ENCODE measurements at places on chromosomes 12 and 14. TPM values are rescaled to one million over a fixed set of nuclear protein-coding genes. Genes with fewer than 3 reads are reported as not detected.

Gene OTUB2
- 3.4 TPM for total RNA-seq

Gene LRRC10
- not detected for total RNA-seq

Gene KLRC2
- total RNA-seq = 6.8 TPM

Gene PTPRO
- 0.26 TPM for total RNA-seq

Gene DPPA3
- total RNA-seq = not detected

Gene LALBA
- total RNA-seq = not detected

Gene MORN3
- 1.2 TPM for total RNA-seq

Gene VWF
- 0.02 TPM for total RNA-seq

Gene IRAK4
- 30.4 TPM for total RNA-seq

Gene DLK1
- not detected for total RNA-seq

DNA sequence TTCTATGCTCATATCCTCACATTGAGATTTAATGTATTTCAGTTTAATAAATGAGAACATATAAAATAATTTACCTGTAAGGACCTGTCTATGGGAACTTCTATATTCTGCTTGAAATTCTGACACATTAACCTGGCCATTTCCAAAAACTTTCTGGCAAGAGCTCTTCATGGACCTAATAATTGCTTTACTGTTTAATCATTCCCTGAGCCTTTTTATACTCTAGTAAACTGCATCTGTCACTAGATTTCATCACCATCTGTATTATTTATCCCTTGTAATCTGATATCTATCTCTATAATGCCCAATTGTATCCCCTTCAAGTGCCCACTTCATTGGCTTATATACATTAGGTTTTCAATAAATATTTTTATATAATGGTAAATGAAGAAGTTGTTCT lies 327.7 kb downstream of the RAD51B start:
- no peak for DNase-seq

GRCh38 chr14:101116486-101117130 lies 213.1 kb upstream of the RTL1 start:
- DNase-seq = peak; percentile 35

GRCh38 chr14:54219261-54220070 lies 177.3 kb upstream of the CDKN3 start:
- DNase-seq = no peak

DNA sequence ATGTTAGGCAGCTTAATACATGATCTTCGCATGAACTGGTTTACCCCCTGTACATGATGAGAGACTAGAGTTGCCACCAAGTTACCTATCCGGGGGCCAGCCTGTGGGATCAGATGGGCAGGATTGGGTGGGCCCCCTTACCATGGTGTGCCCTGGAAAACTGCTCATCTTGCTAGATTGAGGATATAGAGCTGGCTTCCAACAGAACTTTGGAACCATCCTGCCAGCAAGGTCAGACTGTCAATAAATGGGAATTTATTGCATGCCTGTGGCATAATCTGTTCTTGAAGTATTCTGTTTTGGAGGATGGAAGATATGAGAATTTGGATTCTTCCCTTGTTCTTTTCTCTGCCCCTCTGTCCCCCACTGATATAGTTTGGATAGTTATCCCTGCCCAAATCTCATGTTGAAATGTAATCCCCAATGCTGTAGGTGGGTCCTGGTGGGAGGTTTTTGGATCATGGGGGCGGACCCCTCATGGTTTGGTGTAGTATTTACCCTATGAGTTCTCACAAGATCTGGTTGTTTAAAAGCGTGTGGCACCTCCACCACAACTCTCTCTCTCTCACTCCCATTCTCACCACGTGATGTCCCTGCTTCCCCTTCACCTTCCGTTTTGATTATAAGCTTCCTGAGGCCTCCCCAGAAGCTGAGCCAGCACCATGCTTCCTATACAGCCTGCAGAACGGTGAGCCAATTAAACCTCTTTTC lies 3.7 kb upstream of the TM9SF1 start:
- no peak for DNase-seq

DNA sequence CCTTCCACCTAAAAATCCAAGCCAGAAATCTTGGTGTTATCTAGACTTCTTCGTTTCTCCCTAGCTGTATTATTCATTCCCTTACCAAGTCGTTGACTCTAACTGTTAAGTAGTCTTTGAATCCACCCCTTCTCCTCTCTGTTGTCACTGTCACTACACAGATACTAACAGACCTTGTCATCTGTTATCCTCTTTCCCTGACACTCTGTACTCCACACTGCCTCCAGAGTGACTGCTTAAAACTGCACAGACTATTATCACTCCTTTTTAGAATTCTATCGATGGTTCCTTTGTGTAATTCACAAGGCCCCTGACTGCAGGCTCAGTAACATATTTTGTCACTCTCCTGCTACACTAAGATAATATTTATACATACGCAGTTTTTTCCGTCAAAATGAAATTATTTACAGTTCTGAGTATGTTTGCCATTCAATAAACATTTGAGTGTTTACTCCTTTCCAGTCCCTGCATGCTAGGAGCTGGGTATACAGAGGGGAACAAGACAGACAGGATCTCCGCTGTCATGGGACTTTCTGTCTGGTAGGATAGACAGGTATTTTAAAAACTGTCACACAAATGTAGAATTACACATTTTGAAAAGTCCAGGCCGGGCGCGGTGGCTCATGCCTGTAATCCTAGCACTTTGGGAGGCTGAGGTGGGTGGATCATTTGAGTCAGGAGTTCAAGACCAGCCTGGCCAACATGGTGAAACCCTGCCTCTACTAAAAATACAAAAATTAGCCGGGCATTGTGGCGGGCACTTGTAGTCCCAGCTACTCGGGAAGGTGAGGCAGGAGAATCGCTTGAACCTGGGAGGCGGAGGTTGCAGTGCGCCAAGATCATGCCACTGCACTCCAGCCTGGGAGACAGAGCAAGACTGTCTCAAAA lies 3.8 kb downstream of the MARS1 start:
- no peak for DNase-seq

GRCh38 chr12:89080793-89081465 lies 271.4 kb downstream of the DUSP6 start:
- no peak for DNase-seq

DNA sequence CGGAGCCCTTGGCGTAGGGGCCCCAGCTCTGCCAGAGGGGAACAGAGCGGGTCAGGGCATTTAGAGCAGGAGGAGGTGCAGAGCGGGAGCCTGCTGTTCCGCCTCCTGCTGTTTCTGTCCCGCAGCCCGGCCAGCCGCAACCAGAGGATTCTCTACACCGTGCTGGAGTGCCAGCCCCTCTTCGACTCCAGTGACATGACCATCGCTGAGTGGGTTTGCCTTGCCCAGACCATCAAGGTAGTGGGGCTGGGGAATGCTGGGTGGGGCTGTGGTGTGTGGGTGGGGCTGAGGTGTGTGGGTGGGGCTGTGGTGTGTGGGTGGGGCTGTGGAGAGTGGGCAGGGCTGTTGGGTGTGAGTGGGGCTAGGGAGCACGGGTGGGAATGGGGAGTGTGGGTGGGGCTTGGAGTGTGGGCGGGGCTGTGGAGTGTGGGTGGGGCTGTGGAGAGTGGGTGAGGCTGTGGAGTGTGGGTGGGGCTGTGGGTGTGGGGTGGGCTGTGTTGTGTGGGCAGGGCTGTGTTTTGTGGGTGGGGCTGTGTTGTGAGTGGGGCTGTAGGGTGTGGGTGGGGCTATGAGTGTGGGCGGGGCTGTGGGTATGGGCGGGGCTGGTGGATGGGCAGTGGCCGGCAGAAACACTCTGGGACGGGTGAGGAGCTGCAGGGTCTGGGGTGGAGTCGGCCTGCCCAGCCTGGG lies 8.0 kb downstream of the ASPG start:
- DNase-seq = no peak

DNA sequence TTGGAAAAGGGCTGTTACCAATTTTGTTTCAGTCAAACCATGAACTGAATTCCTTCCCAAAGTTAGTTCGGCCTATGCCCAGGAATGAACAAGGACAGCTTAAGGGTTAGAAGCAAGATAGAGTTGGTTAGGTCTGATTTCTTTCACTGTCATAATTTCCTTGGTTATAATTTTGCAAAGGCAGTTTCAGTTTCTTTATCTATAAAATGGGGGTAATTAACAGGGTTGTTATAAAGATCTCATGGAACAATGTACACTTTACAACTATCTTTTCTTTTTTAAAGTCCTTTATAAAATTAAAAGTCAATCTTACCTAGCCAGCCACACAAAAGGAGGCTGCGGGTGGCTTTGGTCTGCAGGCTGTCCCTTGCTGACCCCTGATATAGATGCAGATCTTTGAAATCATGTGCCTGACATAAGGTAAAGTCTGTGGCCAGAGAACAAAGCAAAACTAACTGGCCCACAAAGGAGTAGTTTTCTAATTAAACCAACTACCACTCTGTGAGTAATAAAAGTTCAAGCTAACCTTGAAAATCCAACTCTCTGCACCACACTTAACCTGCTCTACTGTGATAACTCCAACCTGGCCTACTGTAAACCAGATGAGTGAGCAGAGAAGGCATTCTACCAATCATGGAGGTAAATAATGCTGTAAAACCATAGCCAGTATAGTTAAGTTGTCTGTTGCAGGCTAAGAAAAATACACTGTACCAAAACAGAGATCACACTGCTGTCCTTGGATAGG lies 49.5 kb downstream of the SLC38A1 start:
- no peak for DNase-seq

GRCh38 chr14:72612041-72612440 lies 281.9 kb downstream of the DPF3 start:
- DNase-seq = no peak

- DNase-seq = peak; percentile 57
Observed at GRCh38 chr14:20690848-20691640, 2.5 kb downstream of the ANG start.

DNA sequence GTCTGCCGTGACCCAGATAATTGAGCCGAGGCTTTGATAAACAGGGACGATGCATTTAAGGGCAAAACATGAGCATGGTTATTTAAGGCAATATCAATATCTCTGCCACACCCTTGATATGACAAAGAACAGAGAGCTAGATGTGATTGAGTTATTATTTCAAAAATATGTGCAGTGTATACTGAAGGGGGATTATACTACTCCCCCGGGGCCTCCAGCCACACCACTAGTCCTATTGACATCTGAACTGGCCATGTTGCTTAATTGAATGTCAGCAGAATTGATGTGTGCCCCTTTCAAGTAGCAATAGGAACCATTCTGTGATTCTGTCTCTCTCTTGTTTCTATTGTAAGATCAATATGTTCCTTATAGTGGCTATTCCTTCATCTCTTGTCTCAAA lies 794.8 kb upstream of the SEL1L start:
- no peak for DNase-seq

DNA sequence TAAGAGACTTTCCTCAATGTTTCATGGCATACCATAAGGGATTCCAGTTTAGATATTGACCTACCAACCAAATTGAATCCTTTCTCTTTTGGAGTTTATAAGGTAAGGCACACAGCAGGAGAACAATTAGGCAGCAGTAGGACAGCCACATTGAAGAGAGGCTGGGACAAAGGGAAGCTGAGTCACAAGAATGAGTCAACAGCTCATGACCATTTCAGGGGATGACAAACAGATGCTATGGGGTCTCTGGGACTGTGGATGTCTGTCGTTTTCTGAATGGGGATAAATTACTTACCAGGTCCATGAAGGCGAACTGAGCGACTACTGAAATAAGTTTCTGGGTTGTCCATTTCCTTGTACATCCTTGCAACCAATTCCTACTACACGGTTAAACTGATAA lies 48.6 kb upstream of the E2F7 start:
- DNase-seq = no peak

DNA sequence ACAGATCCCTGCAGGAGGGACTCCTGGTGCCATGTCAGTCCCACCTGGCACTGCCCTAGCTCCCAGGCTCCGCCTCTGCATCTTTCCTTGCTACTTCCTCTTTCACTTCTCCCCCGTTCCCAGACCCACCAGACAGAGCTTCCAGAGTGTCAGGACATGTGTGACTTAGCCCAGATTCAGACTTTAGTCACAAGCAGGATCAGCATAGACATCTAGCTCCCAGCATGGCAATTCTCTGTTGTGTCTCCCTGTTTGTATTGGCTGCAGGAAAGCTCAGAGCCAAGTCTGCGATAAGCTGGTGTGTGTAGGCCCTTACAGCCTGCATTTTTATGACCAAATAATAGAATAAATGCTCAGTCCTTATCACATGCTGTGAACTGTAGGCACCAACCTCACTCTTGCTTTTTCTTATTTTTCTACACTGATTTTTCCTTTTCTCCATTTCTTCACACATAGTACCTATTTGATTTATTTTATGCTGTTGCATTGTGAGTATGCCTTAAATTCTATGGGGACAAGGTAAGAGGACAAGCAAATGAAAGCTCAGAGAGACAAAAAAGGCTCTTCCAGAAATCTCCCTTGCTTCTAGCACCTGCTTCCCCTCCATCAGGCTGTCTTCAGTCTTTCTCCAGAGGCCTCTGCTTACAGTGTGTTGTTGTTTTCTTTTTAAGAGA lies 5.9 kb downstream of the DHRS2 start:
- DNase-seq = no peak

DNA sequence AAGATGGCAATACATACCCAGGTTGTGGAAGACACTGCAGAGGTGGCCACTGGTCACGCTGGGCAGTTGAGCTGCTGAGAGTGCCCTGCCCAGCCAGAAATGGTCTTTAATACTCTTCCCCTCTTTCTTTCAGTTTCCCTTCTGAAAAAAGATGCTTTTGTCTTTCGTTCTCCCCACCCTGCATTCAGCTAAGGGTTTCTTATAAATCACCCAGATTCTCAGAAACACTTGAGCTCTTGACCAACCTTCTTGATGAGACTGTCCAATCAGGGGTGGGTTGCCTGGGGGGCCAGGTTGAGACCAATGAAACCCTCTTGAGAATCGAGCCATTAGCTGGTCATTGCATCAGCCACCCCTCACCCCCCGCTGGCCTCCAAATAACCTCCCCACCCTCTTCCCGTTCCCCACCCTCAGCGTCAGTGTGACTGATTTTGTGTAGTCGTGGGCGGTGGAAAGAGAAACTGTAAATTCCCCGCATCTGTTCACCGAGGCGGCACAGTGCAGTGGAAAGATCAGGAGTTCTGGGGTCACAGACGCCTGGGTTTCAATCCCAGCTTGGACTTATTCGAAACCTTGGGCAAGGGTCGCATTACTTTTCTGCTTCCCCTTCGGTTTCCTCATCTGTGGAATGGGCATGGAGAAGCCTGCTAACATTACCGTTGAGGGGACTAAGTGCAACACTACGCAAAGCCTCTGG lies 52.3 kb downstream of the SLC25A47 start:
- DNase-seq = peak; percentile 94

DNA sequence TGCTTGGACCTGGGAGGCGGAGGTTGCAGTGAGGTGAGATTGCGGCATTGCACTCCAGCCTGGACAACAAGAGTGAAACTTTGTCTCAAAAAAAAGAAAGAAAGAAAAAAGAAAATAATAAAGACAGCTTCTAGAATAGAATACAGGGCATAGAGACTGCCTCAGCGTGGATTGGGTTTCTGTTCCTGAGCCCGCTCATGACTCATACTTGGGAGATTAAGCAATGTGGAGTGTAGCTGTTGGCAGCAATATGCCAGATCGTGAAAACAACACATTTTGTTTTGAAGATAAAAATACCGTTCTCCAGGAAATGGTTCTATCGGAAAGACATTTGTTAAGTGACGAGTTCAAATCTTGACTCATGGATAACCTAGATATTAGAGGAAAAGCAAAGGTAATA lies 67.2 kb downstream of the GLT1D1 start:
- no peak for DNase-seq

All from activated CD8-positive, alpha-beta memory T cell treated with anti-CD3 and anti-CD28 coated beads, Interleukin-2, amount 10 ng/mL, durations not matched to agents 7 days and 5 days (primary cell).